ENCODE measurements at places on chromosomes 11 and 22.

- DNase-seq: no peak
These were observed 2211.8 kb downstream of the LRRC4C start for GRCh38 chr11:39247570-39248137.

DNA sequence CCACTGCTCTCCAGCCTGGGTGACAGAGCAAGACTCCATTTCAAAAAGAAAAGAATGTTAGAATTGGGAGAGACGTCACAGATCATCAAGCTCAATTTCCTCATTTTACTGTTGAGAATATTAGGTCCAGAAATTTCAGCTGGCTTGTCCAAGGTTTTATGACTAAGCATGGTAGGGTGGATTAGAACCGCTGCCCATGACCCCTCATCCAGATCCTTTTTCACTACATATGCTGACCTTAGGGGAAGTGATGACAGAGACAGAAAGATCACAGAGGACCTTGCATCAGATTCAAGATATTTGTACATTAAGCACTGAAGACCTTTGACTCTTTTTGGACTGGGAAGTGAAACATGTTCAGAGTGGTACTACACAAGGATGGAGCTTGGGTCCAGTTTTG, 134.5 kb downstream of the ADAMTS15 start:
- no peak for DNase-seq

GRCh38 chr11:5336331-5336730, 7.0 kb downstream of the OR51B5 start:
- DNase-seq: no peak

GRCh38 chr22:28903080-28903479, 19.7 kb downstream of the ZNRF3 start:
- no peak for DNase-seq

DNA sequence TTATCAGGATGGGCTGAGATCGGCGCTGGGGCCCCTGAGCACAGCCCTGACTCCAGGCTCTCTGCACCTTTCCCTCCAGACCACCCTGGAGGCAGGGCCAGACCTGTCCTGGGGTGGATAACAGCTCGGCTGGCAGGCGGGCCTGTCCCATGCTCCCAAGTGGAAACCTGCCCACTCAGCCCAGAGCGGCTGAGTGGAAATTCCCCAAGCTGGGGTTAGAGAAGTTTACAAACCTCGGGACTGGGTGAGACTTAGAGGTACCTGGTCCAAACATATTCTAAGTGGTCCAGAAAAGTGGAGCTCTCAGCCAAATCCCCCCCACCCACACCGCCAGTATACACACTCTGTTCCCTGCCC, 4.8 kb upstream of the FXYD2 start:
- no peak for DNase-seq

- no peak for DNase-seq
These were observed 1336.8 kb downstream of the TBC1D22A start for GRCh38 chr22:48099251-48099650.

GRCh38 chr22:46584081-46584921, 35.9 kb upstream of the GRAMD4 start:
- no peak for DNase-seq

DNA sequence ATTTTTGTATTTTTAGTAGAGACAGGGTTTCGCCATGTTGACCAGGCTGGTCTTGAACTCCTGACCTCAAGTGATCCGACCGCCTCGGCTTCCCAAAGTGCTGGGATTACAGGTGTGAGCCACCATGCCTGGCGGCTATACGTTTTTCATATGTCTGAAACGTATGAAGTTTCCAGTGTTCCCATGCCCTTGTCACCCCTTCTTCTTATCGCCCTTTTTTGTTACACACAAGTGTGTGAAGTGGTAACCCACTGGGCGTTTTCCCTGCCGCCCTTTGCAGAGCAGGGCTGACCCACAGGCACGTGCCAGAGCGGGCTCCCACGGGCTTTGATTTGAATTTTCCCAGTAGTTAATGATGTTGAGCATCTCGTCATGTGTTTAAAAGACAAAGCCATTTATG, 17.0 kb downstream of the PIM3 start:
- DNase-seq: no peak

DNA sequence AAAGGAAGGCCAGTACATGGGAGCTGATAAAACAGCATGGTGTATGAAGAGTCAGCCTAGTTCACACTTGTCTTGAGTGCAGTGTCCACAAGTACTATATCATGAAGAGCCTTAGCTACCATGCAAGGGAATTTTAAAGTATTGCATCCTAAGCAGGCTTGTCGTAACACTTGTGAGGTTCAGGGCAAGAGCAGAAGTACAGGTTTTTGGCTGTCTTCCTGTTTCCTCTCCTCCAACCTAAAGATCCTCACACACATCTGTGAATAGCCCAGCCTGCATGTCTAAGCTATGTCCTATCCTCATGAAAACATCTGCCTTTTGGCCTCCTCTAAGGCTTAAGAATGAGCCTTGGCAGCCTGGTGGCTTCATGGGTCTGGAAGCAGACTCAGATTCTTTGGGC, 34.6 kb upstream of the TMEM123 start:
- DNase-seq: no peak

DNA sequence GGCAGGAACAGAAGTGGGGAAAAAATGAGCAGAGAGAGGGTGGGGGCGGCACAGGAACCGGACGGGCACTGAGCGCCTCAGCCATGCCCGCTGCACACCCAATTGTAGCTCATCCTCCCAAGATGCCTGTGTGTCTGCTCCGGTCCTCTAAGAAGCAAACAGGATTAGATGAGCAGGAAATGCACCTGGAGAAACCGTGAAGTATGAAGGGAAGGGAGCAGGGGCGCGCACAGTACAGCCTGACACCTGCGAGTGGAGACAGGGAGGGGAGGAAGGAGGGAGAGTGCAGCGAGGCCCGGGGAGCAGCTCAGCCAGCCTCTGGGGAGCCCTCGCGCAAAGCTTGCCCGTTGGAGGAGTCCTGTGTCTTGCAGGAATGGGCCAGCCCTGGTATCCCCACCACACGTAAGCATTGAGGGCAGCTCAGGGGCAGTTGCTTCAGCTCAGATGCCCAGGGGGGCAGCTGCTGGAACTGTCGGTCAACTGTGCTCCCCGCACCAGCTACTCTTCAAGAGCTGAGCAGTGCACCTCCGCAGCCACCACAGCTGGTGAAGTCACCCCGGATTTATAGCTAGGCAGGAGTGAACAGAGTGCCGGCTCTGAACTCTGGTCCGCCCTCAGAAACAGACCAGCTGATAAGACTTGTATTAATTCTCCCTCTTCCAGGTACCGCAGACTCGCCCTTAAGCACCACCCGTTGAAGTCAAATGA, 7.0 kb downstream of the DNAJB13 start:
- DNase-seq: no peak

DNA sequence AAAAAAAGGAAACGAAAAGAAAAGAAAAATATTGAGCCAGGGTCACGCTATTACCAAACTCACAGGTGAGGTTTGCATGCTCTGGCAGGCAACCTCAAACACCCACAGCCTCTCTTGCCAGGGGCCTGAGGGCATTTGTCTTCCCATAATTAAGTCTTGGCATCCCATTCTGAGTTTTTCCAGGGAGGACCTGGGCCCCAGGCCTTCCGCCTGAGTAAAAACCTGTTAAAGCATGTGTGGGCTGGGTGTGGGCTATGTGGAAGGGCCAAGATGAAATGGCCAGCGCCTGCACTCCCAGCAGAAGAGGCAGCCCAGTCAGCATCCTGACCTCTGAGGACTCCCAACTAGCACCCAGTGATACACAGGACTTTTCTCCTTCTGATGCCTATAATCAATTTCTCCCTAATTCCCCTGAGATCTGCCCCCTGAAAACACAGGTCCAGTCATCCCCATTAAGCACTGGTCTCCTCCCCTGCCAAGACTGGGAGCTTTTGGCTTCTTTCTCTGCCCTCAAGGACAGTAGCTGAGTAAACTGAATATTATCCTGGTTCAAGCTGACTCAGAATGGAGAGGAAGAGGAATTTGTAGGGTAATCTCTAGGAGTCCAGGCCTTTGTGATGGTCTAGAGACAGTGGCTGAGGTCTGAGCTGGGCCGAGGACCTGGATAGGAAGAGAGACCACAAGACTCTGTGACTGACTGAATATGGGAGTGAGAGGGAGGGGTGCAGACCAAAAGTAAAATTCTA, 35.6 kb upstream of the ACER3 start:
- DNase-seq: no peak

DNA sequence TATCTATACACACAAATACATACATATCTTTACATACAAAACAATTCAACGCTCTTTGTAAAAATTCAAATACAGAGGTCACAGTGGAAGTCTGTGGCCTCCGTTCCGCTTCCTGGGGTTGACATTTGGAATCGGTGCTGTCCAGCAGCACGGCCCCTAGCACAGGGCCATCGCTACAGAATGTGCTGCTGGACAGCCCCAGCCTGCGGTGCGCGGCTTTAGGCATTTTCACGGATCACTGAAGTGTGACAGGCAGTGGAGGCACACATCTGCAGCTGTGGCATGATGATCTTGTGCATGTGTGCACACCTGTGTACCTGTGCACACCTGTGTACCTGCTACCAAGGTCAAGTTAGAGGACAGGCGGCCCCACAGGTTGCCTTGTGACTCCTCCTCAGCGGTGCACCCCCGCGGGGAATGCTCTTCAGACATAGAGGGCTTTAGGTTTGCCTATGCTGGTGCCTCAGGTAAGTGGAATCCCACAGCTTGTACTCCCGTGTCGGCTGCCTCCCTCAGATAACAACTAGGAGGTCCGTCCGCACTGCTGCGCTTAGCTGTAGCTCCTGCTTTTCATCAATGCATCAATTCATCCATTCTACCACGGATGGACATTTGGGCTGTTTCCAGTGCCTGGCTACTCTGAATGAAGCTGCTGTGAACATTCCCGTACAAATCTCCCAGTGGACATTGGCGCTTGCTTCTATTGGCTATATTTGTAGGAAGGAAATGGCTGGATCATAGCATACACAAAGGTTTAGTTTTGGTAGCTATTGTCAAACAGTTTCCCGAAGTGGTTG, 29.9 kb downstream of the GAL start:
- no peak for DNase-seq

DNA sequence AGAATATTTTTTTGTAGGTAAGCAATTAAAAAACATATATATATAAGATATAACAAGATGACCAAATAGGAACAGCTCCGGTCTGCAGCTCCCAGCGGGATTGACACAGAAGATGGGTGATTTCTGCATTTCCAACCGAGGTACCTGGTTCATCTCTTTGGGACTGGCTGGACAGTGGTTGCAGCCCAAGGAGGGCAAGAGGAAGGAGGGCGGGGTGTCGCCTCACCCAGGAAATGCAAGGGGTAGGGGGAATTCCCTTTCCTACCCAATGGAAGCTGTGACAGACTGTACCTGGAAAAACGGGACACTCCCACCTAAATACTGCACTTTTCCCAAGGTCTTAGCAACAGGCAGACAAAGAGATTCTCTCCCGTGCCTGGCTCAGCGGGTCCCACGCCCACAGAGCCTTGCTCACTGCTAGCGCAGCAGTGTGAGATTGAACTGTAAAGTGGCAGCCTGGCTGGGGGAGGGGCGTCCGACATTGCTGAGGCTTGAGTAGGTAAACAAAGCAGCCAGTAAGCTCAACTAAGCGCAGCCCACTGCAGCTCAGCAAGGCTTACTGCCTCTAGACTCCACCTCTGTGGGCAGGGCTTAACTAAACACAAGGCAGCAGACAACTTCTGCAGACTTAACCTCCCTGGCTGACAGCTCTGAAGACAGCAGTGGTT, 163.8 kb downstream of the CWF19L2 start:
- no peak for DNase-seq

GRCh38 chr11:34298871-34299270, 58.9 kb downstream of the ABTB2 start:
- DNase-seq: no peak

DNA sequence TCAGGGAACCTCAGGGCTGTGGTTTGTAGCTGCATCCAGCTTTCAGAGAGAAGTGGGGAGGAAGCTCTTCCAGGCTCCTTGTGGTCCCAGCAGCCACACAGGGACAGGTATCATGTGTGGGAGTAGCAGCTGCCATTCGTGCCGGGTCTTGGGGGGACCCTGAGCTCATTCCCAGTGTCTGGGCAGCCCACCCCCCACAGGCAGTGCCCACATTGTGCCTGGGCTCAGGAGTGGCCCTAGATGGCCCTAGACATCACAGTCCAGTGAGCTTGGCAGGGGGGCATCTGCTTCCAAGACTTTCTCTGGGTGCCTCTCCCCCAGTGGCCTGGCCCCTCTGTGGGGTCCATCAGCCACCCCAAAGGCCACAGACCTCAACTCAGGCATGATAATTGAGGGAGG, 619.7 kb downstream of the BRD1 start:
- no peak for DNase-seq

GRCh38 chr11:69968396-69969347, 109.4 kb upstream of the ANO1 start:
- DNase-seq: no peak

- no peak for DNase-seq
These were observed 42.8 kb downstream of the TRIOBP start for GRCh38 chr22:37739611-37740049.

DNA sequence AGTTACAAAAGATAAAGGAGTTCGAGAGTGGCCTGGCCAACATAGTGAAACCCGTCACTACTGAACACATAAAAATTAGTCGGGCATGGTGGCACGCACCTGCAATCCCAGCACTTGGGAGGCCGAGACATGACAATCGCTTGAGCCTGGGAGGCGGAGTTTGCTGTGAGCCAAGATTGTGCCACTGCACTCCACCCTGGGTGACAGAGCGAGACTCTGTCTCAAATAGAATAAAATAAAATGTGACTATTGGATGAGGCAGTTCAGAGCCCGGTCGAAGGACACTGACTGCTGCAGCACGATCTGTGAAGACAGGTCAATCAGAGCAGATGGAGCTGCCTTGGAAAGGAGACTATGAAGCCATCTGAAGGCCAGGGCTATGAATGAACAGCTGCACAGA, 37.7 kb upstream of the ANO1 start:
- DNase-seq: no peak

GRCh38 chr11:41245704-41246398, 213.6 kb downstream of the LRRC4C start:
- no peak for DNase-seq

GRCh38 chr22:23180301-23180892, at the start of gene BCR:
TSS of gene BCR (plus strand) at chr22:23180509. CDS start at chr22:23180961, 452 bp downstream.
- peak; percentile 48 for DNase-seq

DNA sequence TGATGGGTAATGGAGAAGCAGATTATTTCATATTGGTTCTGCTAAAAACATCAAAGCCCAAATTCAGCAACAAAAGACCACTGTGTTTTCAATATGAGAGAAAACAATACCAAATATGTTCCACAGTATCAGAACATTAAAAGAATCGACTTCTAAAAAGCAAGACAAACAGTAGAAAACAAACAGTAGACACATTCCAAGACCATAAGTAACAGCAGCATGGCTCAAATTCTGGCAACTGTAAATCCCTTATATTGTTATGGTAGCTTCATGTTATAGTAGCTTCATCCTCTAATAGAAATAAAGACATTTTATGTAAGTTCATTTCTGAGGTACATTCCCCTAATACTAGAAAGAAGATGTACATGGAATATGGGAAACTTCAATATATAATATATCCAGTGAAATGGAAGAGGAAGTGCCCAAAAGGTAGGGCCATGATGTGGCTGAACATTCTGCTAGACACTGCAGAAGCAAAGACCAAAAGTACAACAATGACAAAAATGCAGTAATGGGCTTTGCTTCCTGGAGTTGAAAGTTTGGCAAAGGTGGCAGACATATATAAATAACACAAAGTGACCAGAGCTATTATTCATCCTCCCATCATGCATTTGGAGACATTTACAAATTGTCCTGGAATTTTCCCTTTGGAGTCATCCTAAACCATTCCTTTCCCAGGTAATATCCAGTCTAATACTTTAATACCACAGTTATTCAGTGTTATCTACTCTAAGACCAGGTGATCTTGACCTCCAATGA, 299.9 kb downstream of the DCDC1 start:
- no peak for DNase-seq

Measured in neural crest cell (in vitro differentiated cells).